ENCODE measurements at places on chromosomes 11 and 22. TPM values are rescaled to one million over a fixed set of nuclear protein-coding genes. Genes with fewer than 3 reads are reported as not detected.

DNA sequence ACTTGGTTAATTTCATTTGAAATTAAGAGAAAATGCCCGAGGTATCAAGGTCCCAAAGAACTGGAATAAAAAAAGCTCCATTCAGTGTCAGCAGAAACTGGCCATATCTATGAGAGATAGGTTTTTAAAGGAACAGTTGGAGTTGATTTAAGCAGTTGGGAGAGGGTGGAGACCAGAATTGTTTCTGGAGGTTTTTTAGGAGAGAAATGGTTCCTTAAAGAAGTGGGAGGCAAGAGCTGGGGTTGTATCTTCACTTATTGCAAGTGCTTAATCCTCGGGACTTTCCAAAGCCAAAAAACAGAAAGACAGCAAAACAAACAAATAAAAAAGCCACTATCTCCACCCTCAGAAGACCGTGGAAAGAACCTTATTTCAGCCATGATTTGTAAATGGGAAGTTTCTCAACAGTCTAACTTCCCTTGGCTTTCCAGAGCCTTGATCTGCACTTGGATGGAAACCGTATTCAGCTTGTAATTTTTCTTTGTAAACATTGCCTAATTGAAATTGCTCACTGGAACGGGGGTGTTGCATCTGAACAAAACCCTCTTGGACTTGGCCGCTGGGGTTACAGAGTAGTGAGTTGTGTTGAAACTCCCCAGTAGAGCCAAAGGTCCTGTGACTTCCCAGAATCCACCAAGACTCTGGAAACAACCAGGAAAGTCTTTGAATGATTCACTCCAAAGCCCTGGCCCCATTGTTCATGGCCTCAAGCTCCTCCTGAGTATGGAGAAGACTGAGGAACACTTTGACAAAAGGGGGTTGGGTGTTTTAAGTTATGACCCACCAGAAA is 115.6 kb downstream of the SLC1A2 start:
- H3K4me3 ChIP-seq: no peak overlapping the region
- peaks cover 11% of the 10 kb centered on the region for H3K4me1 ChIP-seq
- no peak overlapping the region for H3K27ac ChIP-seq
- H3K27me3 ChIP-seq: no peaks in the 10 kb centered on the region
- no peaks in the 10 kb centered on the region for H3K36me3 ChIP-seq

DNA sequence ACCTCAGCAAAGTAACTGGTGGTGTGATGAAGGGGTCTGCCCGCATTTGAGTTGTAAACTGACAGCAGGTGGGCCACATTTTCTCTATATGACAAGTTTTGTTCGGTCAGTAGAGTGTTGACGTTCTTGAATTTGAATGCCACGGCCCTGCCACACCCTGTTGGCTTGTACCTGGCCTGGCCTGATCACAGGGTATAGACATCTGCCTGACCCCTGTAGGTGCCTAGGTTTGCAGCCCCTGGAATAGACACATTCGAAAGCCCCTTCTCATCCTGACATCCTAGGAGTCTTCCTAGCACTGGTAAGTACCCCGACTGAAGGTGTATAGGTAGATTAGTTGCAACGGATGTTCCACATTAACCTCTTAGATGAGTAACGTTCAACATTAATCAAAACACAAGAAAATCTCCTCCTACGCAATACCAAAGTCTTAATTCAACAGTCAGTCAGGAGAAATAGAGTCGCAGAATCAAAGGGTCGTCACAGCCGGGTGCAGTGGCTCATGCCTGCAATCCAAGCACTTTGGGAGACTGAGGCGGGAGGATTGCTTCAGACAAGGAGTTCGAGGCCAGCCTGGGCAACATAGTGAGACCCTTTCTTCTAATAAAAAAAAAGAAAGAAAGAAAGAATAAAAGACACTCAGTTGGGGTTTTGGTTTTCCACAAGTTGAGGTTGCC is 43.6 kb upstream of the CD5 start:
- DNase-seq: no peak
- no peak overlapping the region for H3K4me3 ChIP-seq
- H3K27ac ChIP-seq: no peak overlapping the region
- H3K36me3 ChIP-seq: no peaks in the 10 kb centered on the region
- H3K27me3 ChIP-seq: peaks cover 2% of the 10 kb centered on the region

- peaks cover 19% of the 10 kb centered on the region for H3K4me1 ChIP-seq
- H3K36me3 ChIP-seq: peaks cover 52% of the 10 kb centered on the region
- no peak overlapping the region for H3K27ac ChIP-seq
- no peak overlapping the region for H3K4me3 ChIP-seq
- no peaks in the 10 kb centered on the region for H3K27me3 ChIP-seq
Observed at GRCh38 chr11:69089258-69089657, 40.5 kb downstream of the TPCN2 start.

- H3K4me3 ChIP-seq: no peak overlapping the region
- no peaks in the 10 kb centered on the region for H3K27me3 ChIP-seq
- no peaks in the 10 kb centered on the region for H3K4me1 ChIP-seq
Observed at GRCh38 chr11:42812361-42812760, 499.4 kb upstream of the API5 start.

The SCGB2A2 gene
- not detected for total RNA-seq

All from muscle of leg (tissue), 16 donors.